ENCODE measurements at places on chromosomes 5 and 9. TPM values are rescaled to one million over a fixed set of nuclear protein-coding genes. Genes with fewer than 3 reads are reported as not detected.

Gene SLC36A2
- total RNA-seq = not detected

Gene MRPL50
- total RNA-seq = 10.1 TPM

GRCh38 chr5:19770396-19770795 is 217.6 kb downstream of the CDH18 start:
- DNase-seq = no peak

- DNase-seq = no peak
Measured at GRCh38 chr5:104385906-104386305, 823.3 kb upstream of the NUDT12 start.

- no peak for DNase-seq
Measured at GRCh38 chr5:81163651-81164050, 69.5 kb upstream of the CKMT2 start.

GRCh38 chr9:34216325-34216724 is 37.5 kb downstream of the UBAP1 start:
- no peak for DNase-seq

- DNase-seq = no peak
Measured at GRCh38 chr5:81965524-81965923, 6.3 kb upstream of the ATG10 start.

- DNase-seq = no peak
Measured at GRCh38 chr9:129989362-129989708, 53.7 kb downstream of the FNBP1 start.

DNA sequence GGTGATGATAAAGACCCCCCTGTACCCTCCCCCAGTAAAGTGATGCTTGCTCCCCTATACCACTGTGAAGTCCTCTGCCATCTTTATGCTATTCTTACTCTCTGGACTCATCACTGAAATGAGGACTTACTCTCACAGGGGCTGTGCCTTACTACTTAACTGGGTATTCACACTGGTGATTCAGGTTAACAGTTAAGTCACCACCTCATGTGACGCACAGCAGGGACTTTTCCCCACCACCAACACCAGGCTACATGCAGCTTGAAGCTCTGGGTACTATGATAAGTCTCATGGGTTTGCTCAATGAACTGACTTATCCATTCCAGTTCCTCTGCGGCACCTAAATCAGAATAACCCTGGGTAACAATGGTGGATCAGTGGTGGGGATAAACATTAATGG is 163.7 kb downstream of the ELAVL2 start:
- no peak for DNase-seq

GRCh38 chr9:88280816-88281382 is 107.3 kb upstream of the SPIN1 start:
- peak; percentile 43 for DNase-seq

- no peak for DNase-seq
Measured at GRCh38 chr5:179488491-179488890, 61.9 kb upstream of the RUFY1 start.

GRCh38 chr9:130158001-130158400 is 14.2 kb upstream of the NCS1 start:
- DNase-seq = no peak
